ENCODE measurements at places on chromosomes 2 and 18.

- no peak for DNase-seq
Observed at GRCh38 chr2:33704406-33704855, 105.3 kb upstream of the FAM98A start.

DNA sequence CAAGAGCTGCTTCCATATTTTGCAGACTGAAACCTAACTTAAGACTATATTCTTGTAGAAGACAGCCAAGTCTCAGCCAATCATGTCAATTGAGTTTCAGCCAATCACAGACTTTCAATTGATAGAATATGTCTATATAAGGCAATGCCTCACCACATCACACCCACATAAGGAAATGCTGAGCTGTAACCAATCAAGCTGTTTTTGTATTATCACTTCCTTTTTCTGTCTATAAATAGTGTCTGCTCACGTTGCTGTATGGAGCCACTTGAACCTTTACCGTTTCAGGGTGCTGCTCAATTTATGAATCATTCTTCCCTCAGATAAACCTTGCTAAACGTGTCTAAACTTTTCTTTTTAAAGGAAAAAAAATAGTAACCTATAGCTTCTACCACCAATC, 1554.4 kb upstream of the LRRTM1 start:
- DNase-seq = no peak

DNA sequence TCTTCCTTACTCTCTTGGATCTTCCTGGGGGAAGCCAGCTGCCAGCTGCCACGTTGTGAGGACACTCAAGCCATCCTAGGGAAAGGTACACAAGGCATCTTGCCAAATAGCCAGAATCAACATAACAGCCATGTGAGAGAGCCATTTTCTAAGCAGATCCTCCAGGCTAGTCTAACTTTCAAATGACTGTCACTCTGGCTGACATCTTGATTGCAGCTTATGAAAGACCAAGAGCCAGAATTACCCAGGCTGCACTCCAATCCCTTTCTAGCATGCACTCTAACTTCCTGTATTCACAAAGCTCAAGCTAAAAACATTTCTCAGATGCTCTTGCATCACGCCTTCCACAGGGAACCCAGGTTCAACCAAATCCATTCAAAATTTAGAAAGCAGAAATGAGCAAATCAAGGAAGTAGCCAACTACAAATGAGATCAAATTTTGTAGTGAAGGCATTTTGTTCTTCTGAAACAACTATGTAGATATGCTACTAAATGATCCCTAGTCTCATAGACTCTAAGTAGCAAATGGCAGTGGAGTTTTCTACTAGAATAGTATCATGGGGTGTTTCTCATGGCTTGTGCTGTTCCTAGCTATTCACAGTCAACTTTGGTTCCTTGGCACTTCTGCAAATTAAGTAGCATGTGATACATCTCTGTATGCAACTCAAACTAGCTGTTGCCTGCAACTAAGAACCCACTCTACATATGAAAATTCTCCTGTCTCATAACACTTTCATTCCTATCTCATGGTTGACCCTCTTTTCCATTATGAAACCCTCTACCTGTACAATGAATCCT, 281.9 kb downstream of the ZEB2 start:
- no peak for DNase-seq

DNA sequence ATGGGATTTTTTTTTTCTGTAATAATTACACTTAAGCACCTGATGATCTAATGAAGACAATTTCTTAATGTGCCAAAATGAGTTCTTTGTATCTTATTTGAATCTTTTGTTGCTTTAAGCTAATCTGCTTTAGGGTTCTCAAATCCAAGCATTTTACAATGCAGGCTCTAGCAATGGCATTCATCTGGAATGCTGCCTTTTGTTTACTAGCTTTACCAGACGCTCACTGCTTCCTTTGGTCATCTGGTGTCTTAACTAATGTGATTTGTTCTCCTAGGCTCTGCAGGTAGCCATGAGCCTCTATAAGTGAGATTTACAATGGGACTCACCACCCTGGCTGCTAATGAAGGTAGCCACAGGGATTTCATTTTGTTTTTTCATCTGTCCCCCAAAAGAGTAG, 100.3 kb downstream of the GREB1L start:
- no peak for DNase-seq

- no peak for DNase-seq
Observed at GRCh38 chr18:54672846-54673475, 81.9 kb downstream of the DYNAP start.

DNA sequence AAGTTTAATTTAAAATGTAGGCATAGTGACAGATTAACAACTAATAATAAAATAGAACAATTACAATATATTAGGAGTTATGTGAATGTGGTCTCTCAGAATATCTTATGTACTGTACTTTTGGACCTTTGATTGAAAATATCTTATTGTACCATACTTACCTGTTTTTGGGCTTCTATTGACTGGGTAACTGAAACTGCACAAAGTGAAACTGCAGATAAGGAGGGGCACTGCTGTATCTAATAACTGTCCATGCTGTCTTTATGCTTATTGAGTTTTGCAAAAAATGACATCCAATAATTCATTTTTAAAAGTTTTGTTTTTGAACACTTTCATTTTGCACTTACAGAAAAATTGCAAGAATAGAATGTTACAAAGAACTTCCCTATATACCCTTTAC, 19.9 kb downstream of the BIRC6 start:
- DNase-seq = no peak
